GM20000 (cell line): ENCODE measurements at places on chromosomes 7 and 10.

GRCh38 chr7:21383227-21384220, 44.4 kb upstream of the SP4 start:
- no peak for DNase-seq

GRCh38 chr10:53713431-53713830, 940.8 kb upstream of the MBL2 start:
- no peak for DNase-seq

DNA sequence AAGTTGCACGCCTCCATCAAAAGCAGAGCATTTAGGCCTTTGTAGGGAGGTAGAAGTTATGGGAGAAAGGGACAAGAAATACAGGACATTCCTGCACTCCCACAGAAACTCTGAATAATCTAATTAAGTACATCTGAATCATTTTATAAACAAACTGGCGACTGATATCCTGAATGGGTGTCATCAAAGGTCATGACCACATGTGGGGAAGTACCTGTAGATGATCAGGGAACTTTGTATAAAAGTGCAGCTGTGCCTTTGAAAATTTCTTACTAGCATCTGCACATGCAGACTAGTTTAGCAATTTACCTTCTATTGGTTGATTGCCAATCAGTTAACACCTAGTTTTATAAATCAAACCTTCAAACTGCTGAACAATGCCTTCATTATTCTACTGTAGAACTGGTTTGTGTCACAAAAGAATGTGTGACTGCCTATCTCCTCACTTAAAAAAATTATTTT, 17.1 kb downstream of the STEAP4 start:
- DNase-seq = no peak

GRCh38 chr10:98833542-98833941, 386.8 kb upstream of the HPS1 start:
- no peak for DNase-seq

- no peak for DNase-seq
These were observed 235.8 kb upstream of the PFKP start for GRCh38 chr10:2831509-2831908.

DNA sequence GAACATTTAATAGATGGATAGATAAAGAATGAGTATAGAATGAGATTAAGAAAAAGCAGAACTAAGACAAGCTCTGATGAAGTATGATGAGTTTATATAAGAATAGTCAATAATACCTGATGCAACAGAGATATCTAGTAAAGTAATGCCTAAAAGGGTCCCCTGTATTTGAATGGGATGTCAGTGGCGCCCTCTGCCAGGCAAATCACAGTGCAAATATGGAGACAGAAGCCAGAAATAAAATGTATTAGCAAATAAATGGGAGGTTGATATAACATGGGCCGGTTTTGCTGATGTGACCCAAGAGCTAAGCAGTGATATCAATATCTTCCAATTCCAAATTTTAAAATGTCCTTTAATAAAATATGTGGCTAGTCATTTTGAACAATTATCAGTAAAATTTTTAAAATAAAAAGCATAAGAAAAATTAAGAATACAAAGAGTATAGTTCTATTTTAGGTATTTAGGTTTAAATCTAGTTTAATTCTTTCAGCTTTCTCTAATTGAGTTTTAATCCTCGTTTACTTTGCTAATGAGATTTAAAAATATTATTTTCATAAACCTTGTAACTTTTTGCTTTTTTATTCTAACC, 62.6 kb downstream of the ADK start:
- peak; percentile 27 for DNase-seq

DNA sequence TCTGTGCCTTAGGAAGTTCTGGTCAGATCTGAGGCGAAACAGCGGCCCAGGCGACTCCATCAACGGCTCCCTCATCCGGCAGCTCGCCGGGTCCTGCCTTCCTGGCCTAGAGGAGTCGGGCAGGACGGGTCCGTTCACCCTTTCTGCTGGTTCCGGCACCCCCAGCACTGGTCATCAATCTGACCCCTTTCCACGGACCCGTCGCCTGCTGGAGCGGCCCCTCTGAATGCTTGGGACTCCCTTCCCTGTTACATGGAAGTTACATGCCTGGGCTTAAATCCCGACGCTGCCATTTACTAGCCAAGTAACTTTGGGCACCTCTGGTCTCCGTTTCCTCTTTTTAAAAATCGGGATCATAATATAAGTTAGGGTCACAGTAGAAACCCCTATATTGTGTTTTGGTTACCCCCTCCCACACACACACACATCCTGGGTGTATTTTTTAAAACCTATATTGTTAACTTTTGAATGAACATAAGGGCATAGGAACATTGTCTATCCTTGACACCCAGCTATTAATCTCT, 607 bp upstream of the GGCT start:
- no peak for DNase-seq

DNA sequence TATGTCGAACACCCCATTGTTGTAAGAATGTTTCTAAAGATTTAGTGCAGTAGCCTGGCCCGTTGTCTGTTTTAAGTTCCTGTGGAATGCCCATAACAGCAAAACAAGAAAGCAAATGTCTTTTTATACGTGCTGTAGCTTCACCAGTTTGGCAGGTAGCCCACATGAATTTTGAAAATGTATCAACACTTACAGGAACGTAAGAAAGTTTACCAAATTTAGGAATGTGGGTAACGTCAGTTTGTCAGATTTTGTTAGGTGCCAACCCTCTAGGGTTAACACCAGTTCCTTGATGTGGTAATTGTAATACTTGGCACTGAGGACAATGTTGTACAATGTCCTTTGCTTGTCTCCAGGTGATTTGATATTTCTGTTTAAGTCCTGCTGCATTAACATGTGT, 3.2 kb upstream of the GIMAP4 start:
- no peak for DNase-seq

- peak; percentile 57 for DNase-seq
These were observed 9.4 kb upstream of the PSAP start for GRCh38 chr10:71860243-71861029.
